Spinal cord (tissue), 10 donors: ENCODE measurements at places on chromosomes 12 and 14. TPM values are rescaled to one million over a fixed set of nuclear protein-coding genes. Genes with fewer than 3 reads are reported as not detected.

DNA sequence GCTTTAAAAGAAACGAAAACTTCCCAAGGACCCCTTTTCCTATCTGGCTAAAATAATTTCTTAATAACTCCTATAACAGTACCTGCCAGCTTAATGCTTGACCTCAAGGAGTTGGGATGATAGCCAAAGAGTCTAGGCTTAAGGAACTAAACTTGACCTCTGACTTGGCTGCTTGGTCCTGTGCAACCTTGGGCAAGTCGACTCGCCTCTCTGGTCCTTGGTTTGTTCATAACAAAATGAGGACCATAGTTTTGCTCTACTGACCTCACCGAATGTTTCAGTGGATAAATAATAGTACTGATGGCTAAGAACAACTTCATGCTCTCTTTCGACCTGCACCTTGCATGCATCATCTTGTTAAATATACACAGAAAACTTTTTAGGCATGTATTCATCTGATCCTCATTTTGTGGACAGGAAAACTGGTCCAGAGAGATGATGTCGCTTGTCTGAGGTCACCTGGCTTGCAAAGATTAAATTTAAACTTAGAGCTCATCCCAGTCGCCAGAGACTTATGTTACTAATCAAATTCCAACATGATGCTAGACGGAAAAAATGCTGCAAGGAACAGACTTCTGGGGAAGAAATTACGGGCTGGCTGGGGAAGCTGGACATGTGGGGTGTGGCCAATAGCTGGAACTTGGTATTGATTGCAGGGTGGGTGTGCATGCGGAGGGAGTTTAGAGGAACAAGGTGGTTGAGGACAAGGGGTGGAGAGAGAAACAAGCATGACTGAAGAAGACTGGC is 38.0 kb upstream of the WSCD2 start:
- no peak for DNase-seq
- no peaks in the 10 kb centered on the region for H3K27me3 ChIP-seq
- no peaks in the 10 kb centered on the region for H3K4me1 ChIP-seq
- H3K27ac ChIP-seq: no peak overlapping the region

Gene SLC6A12
- total RNA-seq: 21.9 TPM

Gene KERA
- 2.4 TPM for total RNA-seq

DNA sequence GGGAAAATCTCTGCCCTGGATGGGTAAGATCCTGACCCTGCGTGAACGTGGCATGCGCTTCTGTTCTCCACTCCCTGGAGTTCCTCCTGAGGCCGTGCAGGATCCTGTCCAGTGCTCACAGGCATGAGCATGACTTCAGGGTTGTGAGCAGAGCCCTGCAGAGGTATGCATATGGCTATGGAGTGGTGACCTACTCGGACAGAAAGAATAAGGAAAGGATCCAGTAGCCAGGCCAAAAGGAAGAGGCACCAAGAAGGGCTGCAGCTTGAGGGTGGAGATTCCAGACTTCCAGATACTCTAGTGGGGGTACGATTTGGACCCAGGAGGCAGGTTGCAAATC is 20.8 kb upstream of the CD27 start:
- no peaks in the 10 kb centered on the region for H3K27me3 ChIP-seq
- no peak overlapping the region for H3K27ac ChIP-seq
- peaks cover 3% of the 10 kb centered on the region for H3K4me1 ChIP-seq
- no peak for DNase-seq

DNA sequence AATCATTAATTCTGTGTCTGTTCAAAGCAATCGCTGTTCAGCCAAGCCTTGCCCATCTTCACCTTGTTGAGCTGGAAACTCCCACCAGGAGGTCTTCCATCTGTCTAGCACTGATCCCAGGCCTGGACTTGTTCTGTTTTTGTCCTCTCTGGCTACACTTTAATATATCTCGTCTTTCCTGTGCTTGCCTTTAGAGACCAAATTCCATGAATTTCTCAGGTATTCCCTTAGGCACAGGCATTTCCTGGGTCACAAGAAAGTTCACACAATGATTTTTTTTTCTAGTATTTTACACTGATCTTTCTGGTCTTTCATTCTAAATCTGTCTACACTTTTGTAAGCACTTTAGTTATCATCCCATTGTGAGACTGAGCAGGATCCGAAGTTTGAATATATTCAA is 116.4 kb upstream of the CCND2 start:
- no peaks in the 10 kb centered on the region for H3K36me3 ChIP-seq
- no peak for DNase-seq
- H3K27ac ChIP-seq: no peak overlapping the region
- no peaks in the 10 kb centered on the region for H3K27me3 ChIP-seq
- H3K4me3 ChIP-seq: no peak overlapping the region

DNA sequence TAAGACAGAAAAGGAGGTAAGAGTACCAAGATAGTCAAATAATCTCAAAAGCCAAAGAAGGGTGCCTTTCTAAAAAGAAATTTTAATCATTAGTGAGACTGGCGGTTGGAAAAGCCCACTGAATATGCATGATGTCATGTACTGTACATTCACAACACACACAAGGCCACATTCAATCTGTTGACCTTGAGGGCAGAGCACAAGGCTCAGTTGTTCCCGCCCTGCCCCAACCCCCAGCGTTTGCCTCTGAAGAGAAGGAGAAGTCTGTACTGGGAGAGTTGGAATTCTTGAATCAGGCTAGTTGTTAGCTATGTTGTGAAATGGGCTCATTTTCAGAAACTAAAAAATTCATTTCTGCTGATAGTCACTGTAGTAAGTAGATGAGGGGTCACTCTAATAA is 50.2 kb upstream of the NID2 start:
- no peaks in the 10 kb centered on the region for H3K27me3 ChIP-seq
- H3K4me1 ChIP-seq: peaks cover 3% of the 10 kb centered on the region
- DNase-seq: peak; percentile 22

Gene ZC3H10
- total RNA-seq: 7.1 TPM

Gene E2F7
- 3.7 TPM for total RNA-seq

DNA sequence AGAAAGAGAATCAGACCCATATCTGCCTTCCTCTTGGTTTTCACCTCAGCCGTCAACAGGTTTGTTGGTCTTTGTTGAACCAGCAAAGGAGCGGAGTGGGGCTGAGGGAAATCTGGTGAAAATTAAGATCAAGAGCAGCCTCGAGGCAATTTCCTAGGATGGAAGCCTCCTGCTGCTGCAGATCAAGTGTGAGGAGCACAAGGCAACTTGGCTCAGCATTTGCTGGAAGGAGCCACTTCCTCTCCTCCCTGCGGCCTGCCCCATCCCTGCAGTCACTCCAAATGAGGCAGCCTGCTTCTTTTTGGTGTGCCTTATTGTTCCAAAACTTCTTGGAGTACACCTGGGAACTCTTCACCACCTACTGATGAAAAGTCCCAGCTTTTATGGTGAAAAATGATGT is 4.9 kb downstream of the TC2N start:
- no peaks in the 10 kb centered on the region for H3K27me3 ChIP-seq
- H3K4me3 ChIP-seq: no peak overlapping the region
- no peaks in the 10 kb centered on the region for H3K36me3 ChIP-seq
- no peak overlapping the region for H3K27ac ChIP-seq

Gene POLE2
- 10.6 TPM for total RNA-seq

- H3K27ac ChIP-seq: no peak overlapping the region
- H3K36me3 ChIP-seq: no peaks in the 10 kb centered on the region
- no peak overlapping the region for H3K4me3 ChIP-seq
- DNase-seq: no peak
- no peaks in the 10 kb centered on the region for H3K27me3 ChIP-seq
- H3K4me1 ChIP-seq: no peaks in the 10 kb centered on the region
Observed at GRCh38 chr12:89250213-89250612, 102.1 kb downstream of the DUSP6 start.

Gene LRTM2
- 3.2 TPM for total RNA-seq

DNA sequence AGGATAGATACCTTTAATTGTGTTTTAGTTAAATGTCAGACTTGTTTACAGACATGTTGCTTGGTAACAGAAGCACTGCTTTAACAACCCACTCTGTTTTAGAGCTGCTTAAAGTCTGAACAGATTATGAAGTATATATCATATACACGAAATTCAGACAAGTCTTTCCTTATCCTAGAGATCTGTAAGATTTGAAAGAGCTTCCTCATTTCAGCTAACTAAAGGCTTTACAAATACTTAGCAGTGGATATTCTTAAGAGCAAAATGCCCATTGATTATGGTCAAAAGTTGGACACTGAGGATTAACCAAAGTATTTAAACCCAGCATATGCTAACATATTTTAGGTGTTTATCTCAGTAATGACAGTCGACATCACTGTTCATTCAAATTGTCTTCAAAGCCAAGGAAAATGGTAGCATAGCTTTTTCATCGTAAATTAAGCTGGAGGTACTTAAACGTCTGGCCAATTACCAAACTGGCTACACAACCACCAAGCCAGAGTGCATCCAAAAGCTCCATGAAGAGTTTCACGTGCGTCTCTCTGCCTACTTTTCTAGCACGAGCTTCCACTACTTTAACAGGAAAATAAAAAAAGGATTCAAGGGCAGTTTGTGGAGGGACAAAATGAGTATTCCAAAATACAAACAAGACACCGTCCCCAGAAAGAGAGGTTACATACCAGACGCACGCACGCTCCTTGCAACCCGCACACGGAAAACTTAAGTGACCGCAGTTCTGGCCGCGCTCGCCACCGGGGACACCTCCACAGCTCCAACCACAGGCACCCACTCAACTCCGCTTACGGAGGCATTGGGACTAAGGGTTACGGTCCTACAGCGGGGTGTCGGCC is 565 bp downstream of the CEP83 start:
- peak overlapping the region; percentile 93 for H3K4me3 ChIP-seq
- peak; percentile 36 for DNase-seq
- no peaks in the 10 kb centered on the region for H3K27me3 ChIP-seq
- H3K27ac ChIP-seq: peak overlapping the region; percentile 97

Gene RNASE3
- 3.7 TPM for total RNA-seq

Gene SLC39A5
- 0.66 TPM for total RNA-seq

Gene CALCOCO1
- 205 TPM for total RNA-seq

DNA sequence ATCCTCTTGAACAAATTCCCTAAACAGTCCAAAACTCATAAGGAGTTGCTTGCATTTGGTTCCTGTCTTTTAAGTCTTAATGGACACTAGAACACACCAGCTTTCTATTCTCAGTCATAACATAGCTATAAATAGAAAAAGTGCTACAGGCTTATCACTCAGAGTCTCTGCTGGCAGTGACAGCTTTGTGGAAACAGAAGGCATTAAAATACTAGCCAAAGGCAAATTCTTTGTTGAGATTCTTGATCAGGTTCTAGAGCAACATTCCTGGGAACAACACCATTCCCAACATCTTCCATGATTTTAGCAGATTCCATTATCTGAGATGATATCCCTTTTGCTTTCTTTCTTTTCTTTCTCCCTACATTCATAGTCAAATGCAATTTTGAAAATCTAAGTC is 207.7 kb upstream of the PLEKHG7 start:
- no peak overlapping the region for H3K27ac ChIP-seq
- no peak overlapping the region for H3K4me3 ChIP-seq
- no peaks in the 10 kb centered on the region for H3K36me3 ChIP-seq
- DNase-seq: no peak
- H3K27me3 ChIP-seq: no peaks in the 10 kb centered on the region

Gene RAB15
- 25.6 TPM for total RNA-seq

- DNase-seq: no peak
- no peaks in the 10 kb centered on the region for H3K36me3 ChIP-seq
- H3K27ac ChIP-seq: no peak within 1 kb of the TSS
- H3K4me1 ChIP-seq: peaks cover 20% of the 10 kb centered on the region
- peaks cover 26% of the 10 kb centered on the region for H3K27me3 ChIP-seq
- H3K4me3 ChIP-seq: peak within 1 kb of the TSS; percentile 26
Observed at GRCh38 chr12:120639771-120640721, at the start of gene CABP1. CABP1 (plus strand) TSS chr12:120640626; CDS start chr12:120640686, 60 bp downstream.
